Small intestine (tissue), 16 donors: ENCODE measurements at places on chromosomes 3 and 15.

- H3K4me3 ChIP-seq: no peak overlapping the region
- H3K36me3 ChIP-seq: peaks cover 74% of the 10 kb centered on the region
- DNase-seq: no peak
- H3K27me3 ChIP-seq: no peaks in the 10 kb centered on the region
Observed at GRCh38 chr3:38119821-38120692, 16.9 kb downstream of the ACAA1 start.

DNA sequence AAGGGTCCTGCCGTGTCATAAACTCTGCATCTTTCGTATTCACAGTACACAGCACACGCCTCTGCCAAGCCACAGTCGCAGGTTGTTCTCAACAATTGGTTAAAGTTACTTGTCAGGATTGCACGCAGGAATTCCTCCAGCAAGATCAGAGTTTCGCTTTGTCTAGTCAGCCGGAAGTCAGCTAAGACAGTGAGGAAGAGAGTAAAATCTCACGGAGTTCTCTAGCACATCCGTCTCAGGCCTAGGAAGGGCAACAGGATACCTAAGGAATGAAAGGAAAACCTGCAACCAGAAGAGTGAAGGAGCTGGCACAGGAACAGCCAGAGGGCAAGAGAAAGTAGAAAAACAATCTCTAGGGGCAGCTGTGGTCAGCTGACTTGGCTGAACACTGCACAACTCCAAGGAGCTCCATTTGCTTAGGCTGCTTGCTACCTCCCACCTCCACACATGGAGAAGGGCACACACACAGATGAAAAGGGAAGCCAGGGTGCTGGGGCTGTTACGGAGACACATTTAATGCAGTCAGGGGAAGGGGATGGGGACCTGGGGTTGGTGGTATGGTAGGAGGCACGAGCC is 23.7 kb downstream of the RORA start:
- no peaks in the 10 kb centered on the region for H3K4me1 ChIP-seq
- H3K27me3 ChIP-seq: no peaks in the 10 kb centered on the region
- H3K27ac ChIP-seq: no peak overlapping the region
- no peak for DNase-seq

DNA sequence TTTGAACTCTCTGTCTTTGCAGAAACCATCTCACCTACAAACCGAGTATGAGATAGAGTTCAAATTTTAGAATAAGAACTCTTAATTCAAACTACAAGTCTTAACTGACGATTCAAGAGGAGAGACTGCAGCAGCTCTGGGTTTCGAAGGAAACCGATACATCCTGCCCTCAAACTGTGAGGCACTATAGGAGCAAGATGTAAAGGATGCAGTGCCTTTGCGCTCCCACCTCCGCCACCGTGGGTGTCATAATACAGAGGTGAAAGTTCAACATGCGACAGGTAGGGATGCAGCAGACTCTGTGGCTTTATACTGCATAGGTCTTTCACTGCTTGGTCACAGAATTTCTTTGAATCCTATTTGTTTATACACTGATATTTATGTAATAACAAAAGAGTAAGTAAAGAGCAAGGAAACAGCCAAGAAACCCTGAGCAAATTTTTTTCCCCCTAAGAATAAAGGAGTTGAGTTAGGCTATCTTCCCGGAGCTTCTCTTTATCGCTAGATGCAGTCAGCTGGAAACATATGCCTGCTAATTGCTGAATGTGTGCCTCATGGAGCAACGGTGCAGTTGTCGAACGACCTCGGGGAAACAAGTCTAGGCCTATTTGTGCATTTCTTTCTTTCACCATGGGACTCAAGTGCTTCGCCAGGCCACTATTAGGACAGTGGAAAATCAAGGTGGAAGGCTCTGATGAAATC is 1097.6 kb upstream of the CFAP20DC start:
- no peaks in the 10 kb centered on the region for H3K4me1 ChIP-seq
- no peak for DNase-seq
- H3K27me3 ChIP-seq: no peaks in the 10 kb centered on the region

DNA sequence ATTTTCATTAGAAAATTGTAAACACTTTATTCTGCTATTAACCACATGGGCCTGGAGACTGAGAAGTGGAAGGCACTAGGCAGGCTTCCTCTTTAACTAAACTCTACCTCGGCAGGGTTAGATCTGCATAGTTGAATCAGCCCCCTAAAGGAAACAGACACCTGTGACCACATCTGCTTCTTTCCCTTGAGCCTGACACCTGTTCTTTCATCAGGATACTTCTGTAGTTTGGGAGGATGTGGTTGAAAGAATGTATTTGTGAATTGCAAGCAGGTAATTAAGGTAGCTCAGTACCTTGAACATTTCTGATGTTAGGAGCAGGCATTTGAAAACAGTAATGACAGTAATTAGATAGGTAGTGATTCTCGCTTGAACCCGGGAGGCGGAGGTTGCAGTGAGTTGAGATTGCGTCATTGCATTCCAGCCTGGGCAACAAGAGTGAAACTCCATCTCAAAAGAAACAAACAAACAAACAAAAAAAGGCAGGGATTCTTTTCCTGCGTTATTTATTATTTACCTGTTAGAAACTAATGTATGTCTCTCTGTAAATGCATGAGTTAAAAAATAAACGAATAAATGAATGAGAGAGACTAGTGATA is 468.5 kb downstream of the NLGN1 start:
- no peaks in the 10 kb centered on the region for H3K27me3 ChIP-seq
- no peaks in the 10 kb centered on the region for H3K4me1 ChIP-seq
- no peak overlapping the region for H3K27ac ChIP-seq
- no peaks in the 10 kb centered on the region for H3K36me3 ChIP-seq
- H3K4me3 ChIP-seq: no peak overlapping the region

DNA sequence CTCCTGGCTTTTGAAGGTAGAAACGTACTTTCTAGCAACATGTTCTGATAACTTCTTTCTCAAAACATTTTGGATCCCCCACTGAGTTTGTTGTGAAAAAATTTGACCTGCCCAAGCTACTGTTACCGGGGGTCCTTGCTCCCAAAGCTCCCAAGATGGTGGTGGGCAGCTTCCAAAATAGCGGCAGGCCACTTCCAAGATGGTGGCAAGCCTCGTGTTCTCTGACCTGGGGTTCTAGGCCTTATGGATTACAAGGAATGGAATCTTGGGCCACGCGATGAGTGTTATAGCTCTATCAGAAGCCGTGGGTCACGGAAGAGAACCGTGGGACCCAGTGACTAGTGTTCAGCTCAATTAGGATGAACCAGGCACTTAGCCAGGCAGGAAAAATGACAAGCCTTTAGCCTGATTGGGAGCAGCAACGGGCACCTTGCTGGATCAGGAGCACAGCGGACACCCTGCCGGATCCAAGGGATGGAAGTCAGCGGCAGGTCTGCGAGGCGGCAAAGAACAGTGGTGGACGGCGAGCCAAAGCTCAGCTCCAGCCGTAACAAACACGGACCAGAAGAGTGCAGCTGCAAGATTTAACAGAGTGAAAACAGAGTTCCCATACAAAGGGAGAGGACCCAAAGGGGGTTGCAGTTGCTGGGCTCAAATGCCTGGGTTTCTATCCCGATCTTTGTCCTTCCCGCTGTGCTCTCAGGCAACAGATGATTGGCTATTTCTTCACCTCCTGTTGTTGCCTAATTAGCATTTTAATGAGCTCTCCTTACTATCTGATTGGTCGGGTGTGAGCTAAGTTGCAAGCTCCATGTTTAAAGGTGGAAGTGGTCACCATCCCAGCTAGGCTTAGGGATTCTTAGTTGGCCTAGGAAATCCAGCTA is 133.3 kb downstream of the WDR72 start:
- no peaks in the 10 kb centered on the region for H3K4me1 ChIP-seq
- H3K27ac ChIP-seq: no peak overlapping the region
- no peak for DNase-seq
- H3K27me3 ChIP-seq: no peaks in the 10 kb centered on the region

DNA sequence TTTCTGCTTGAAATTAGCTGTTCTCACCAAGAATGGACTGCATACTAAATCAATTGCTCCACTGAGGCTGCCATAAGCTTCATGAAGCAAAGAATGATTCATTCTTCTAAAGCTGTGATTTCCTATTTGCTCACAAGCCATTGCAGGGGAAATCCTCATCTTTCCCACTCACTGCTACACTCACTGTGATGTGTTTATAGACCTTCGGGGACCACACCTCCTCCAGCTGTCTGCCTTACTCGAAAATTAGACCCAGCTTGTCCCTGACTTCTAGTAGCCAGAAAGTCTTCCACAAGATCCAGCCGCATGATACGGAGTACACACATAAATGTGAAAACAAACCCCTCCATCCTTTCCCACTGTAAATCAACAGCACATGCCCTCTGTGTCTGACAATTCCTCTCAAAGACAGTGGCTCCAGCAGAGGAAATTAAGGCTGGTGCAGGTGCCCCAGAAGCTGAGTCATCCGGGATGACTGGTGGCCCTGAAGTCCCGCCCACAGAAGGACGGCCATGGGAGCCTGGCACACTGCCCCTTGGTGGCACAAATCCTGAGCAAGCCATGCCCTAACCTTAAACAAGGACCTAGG is 172.0 kb downstream of the STT3B start:
- H3K27me3 ChIP-seq: no peaks in the 10 kb centered on the region
- H3K36me3 ChIP-seq: no peaks in the 10 kb centered on the region
- H3K27ac ChIP-seq: no peak overlapping the region
- H3K4me3 ChIP-seq: no peak overlapping the region
- no peak for DNase-seq

- peak; percentile 83 for DNase-seq
- H3K4me1 ChIP-seq: peaks cover 22% of the 10 kb centered on the region
- H3K4me3 ChIP-seq: no peak overlapping the region
Observed at GRCh38 chr3:108001457-108001856, 89.4 kb downstream of the CD47 start.

GRCh38 chr3:24943961-24944360 is 449.3 kb upstream of the THRB start:
- H3K27ac ChIP-seq: no peak overlapping the region
- DNase-seq: no peak
- peaks cover 7% of the 10 kb centered on the region for H3K27me3 ChIP-seq
- H3K4me1 ChIP-seq: no peaks in the 10 kb centered on the region
- H3K4me3 ChIP-seq: no peak overlapping the region
- no peaks in the 10 kb centered on the region for H3K36me3 ChIP-seq

DNA sequence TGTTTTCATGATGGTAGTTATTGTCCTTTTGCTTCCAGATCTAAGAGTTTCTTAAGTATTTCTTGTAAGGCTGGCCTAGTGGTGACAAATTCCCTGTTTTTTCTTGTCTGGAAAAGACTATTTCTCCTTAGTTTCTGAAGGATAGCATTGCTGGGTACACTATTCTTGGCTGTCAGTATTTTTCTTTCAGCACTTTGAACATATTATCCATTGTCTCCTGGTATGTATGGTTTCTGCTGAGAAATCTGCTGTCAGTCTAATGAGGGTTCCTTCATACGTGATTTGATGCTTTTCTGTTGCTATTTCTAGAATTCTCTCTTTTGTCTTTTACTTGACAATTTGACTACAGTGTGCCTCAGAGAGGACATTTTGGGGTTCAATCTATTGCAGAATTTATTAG is 134.3 kb downstream of the CGGBP1 start:
- no peak overlapping the region for H3K4me3 ChIP-seq
- no peaks in the 10 kb centered on the region for H3K4me1 ChIP-seq
- no peaks in the 10 kb centered on the region for H3K36me3 ChIP-seq
- H3K27ac ChIP-seq: no peak overlapping the region
- H3K27me3 ChIP-seq: no peaks in the 10 kb centered on the region
